A172 (cell line): ENCODE measurements at places on chromosomes 6 and 20. TPM values are rescaled to one million over a fixed set of nuclear protein-coding genes. Genes with fewer than 3 reads are reported as not detected.

Gene NMBR
- not detected in 2 replicates for total RNA-seq

Gene ISM1
- total RNA-seq: not detected in 2 replicates

Gene C6orf58
- total RNA-seq: 0.21 and 0.24 TPM in 2 replicates

Gene TRIM31
- not detected in 2 replicates for total RNA-seq

Gene SEL1L2
- total RNA-seq: not detected in 2 replicates

Gene DLGAP4
- 23.0 and 29.6 TPM in 2 replicates for total RNA-seq

Gene CDSN
- total RNA-seq: not detected in 2 replicates

Gene FGD2
- total RNA-seq: not detected in 2 replicates

Gene TBXT
- total RNA-seq: not detected in 2 replicates

Gene TNFRSF21
- 10.7 and 11.1 TPM in 2 replicates for total RNA-seq

Gene VGLL2
- not detected in 2 replicates for total RNA-seq

Gene PDYN
- not detected in 2 replicates for total RNA-seq

Gene NTSR1
- 8.3 and 9.0 TPM in 2 replicates for total RNA-seq

Gene EGFL8
- total RNA-seq: 1.9 and 4.9 TPM in 2 replicates

Gene NR2E1
- 0.05 TPM in 1 of 2 replicates, not detected in the other for total RNA-seq

Gene CFB
- total RNA-seq: 3.7 and 4.0 TPM in 2 replicates

Gene SASH1
- 6.8 and 7.1 TPM in 2 replicates for total RNA-seq

Gene BPI
- total RNA-seq: not detected in 2 replicates

Gene AGER
- 0.60 and 2.2 TPM in 2 replicates for total RNA-seq

Gene CLDN20
- total RNA-seq: not detected in 2 replicates

Gene OPRL1
- total RNA-seq: 0.81 and 1.2 TPM in 2 replicates

Gene CCR6
- not detected in 2 replicates for total RNA-seq

Gene AKAP7
- total RNA-seq: 7.0 and 7.9 TPM in 2 replicates

Gene ZNF165
- total RNA-seq: 0.09 and 1.4 TPM in 2 replicates

Gene UBR2
- 14.8 and 16.3 TPM in 2 replicates for total RNA-seq

Gene NKAIN4
- not detected in 2 replicates for total RNA-seq

Gene HEY2
- total RNA-seq: not detected in 2 replicates

Gene CYB5R4
- total RNA-seq: 30.5 and 35.0 TPM in 2 replicates

Gene SOX4
- 8.8 and 10.5 TPM in 2 replicates for total RNA-seq

Gene QKI
- 62.7 and 81.2 TPM in 2 replicates for total RNA-seq

Gene LINC00237
- total RNA-seq: not detected in 2 replicates

Gene MEI4
- total RNA-seq: not detected in 2 replicates

Gene GTSF1L
- not detected in 2 replicates for total RNA-seq

Gene TLDC2
- total RNA-seq: not detected in 2 replicates

Gene COL9A1
- total RNA-seq: not detected in 2 replicates

Gene TUBB1
- 0.36 and 0.64 TPM in 2 replicates for total RNA-seq

Gene RALGAPA2
- 7.4 and 11.8 TPM in 2 replicates for total RNA-seq

Gene ADGB
- not detected in 2 replicates for total RNA-seq

Gene SRMS
- total RNA-seq: not detected in 2 replicates

Gene CHRNA4
- 0.03 and 0.07 TPM in 2 replicates for total RNA-seq

Gene SLPI
- 0.33 TPM in 1 of 2 replicates, not detected in the other for total RNA-seq
